AG20443 (cell line): ENCODE measurements at places on chromosomes 2 and 18.
A peak's percentile ranks its signal among the peaks of the same experiment; 100 is the strongest.

GRCh38 chr2:231181860-231182512 is 16.4 kb upstream of the ARMC9 start:
- peak; percentile 77 for DNase-seq

- peak; percentile 36 for DNase-seq
Observed at GRCh38 chr18:11851806-11852337, 659 bp downstream of the CHMP1B start.

DNA sequence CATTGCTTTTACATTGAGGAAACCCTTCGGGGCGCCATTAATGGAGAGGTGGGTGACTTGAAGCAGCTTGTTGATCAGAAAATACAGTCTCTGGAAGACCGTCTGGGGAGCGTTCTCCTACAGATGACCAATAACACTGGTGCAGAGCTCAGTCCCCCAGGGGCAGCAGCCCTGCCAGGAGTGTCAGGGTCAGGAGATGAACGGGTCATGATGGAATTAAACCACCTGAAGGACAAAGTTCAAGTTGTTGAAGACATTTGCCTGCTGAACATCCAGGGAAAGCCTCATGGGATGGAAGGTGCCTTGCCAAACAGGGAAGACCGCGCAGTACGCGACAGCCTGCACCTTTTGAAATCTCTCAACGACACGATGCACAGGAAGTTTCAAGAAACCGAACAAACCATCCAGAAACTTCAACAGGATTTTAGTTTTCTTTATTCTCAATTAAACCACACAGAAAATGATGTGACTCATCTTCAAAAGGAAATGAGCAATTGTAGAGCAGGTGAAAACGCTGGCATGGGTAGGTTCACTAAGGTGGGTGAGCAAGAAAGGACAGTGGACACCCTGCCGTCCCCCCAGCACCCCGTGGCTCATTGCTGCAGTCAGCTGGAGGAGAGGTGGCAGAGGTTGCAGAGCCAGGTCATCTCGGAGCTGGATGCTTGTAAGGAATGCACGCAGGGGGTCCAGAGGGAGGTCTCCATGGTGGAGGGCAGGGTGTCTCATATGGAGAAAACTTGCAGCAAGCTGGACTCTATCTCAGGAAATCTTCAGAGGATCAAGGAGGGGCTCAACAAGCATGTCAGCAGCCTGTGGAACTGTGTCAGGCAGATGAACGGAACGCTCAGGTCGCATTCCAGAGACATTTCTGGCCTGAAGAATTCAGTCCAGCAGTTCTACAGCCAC is 45.0 kb downstream of the EMILIN2 start:
- no peak for DNase-seq

- peak; percentile 85 for DNase-seq
Observed at GRCh38 chr2:133718688-133719201, 150.5 kb upstream of the NCKAP5 start.

DNA sequence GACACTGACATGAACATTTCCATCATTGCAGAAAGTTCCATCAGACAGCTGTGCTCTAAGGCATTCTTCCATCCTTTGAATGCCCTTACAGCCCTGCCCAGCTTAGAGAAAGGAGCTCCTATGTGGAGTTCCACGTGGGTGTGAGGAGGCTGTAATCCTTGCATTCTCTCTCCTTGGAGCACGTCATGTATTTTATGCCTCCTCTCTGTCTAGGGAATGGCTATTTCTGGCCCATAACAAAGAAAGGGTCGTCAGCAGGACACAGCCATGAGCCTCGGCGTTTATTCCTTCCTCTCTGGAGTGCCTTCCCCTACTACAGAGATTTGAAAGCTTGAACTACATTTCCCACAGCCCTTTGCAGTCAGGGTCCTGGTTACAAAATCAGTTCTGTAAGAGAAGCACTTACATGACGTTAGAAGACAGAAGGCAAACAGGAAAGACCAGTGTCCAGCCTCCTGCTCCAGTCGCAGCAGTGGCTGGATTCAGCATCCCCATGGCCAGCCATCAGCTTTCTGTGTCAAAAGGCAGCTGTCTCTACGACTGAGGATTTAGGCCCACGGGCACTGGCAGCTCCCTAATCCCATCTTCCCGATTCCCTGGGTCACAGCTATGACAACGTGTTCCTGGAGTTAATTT is 234.9 kb downstream of the TFCP2L1 start:
- DNase-seq = no peak

- DNase-seq = no peak
Observed at GRCh38 chr2:209424781-209425470, 1.1 kb downstream of the MAP2 start.

DNA sequence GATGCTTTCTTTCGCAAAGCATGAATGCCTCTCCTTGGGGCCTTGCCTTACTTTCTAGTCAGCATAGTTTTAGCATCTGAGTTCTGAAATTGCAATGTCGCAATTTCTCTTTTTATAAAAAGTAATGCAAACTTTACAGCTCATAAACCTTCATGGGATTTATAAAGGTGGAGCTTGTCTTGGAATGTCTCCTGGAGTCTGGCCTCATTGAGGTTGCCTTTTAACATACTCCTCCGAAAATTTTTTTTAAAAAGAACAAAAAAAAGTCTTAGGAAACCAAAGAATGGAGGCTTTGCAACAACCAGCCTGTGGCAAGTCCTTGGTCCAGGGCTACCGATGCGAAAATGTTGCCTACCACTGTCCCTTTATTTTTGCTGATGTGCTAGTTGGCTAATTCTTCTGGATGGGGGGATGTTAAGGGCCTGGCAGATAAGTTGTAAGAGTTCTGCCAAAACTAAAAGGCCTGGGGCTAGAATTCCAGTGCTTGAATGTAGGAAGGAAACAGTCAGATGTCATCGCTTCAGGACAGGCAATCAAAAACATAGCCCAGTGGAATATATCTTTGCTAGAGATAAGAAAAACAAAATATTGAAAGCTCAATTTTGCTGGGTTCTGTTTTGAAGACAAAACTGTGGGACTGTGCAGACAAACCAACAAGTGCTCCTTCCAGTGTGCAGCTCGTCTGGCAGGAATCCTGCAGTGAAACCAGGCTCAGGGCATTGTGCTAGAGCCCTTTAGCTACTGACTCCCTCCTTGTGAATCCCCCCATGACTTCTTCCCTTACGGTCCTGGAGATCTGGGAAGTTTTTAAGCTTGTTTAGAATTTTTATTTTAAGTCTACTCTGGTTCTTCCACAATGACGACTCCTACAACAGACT is 213.0 kb downstream of the PIEZO2 start:
- peak; percentile 20 for DNase-seq

DNA sequence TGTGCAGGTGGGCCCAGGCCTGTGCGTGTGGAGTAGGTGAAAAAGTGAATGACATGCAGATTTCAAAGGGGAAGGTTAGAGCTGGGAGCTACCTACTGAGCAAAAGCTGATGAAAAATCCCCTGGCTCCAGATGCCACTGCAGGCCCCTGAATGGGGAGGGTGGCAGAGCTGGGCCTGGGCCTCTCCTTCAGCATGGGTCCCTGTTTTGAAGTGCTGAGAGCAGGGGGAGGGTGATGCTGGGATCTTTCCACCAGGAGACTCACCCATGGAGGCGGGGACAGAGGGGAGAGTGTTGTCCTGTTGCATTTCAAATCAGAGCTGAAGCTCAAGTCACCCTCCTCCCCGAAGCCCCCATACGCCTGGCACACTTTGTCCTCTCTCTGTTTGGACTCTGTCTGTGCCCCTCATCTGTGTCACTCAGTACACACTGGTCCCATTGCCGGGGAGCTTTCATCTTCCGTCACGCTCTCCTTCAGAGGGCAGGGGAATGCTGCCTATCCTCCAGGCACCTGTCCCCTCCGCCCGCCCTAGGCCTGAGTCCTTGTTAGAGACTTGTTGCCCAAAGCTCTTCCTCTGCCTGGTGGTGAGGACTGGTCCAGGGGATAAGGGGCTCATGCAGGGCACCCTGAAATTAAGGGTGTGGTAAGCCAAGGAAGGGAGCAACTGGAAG is 206.6 kb downstream of the HAUS1 start:
- DNase-seq = no peak

GRCh38 chr18:36572135-36572856 is 256.5 kb downstream of the TPGS2 start:
- DNase-seq = peak; percentile 72

- DNase-seq = no peak
Observed at GRCh38 chr2:75390169-75390568, 170.6 kb downstream of the EVA1A start.

DNA sequence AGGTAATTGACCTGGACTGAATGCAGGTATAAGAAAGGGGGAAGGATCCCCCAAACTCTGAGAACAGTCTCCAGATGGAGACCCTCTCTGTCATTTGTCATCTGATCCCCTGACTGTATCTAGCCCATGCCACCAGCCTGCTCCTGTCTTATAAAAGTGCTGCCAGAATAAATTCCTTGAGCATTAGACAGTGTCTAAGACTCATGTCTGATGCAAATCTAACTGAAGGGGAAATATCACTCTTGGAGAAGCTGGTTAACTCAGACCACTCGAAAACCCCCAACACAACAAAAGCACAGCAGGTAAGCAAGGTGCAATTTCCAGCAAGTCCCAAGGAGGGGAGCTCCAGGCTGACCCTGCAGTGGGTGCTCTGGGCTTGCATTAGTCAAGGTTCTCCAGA is 40.9 kb upstream of the KDM3A start:
- DNase-seq = no peak

DNA sequence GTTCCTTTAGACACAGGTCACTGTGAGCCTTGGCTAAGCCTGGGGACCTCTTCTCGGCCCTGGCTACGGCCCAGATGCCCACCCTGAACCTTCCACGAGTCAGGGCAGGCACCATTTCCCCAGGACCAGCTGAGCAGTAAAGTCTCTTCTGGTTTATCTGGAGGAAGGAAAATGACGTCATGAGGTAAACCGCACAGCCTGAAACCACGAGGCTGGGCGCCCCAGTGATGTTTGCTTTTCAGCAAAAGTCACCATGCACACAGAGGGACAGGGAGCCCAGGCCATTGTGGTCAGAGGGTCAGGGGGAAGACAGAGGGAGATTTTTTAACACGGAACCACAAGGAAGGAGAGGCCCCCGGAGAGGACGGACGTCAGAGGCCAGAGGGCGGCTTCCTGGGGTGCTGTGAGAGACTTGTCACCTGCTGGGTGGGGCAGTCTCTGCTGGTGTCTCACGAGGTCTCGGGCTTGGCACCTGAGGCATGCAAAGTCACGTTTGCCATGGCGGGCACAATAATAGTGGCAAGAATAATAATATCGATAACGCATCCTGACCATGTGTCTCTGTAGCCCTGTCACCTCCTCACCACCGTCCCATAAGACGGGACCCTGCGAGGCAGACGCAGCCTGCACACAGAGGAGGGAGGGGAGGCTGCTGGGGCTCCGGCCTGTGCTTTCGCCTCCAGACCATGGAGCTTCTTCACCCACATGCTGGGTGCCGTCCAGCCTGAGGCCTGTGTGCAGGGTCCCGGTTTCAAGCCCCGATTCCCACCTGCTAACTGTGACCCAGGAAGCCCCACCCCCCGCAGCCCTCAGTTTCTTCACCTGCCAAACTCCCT is 33.2 kb upstream of the FOSL2 start:
- no peak for DNase-seq

GRCh38 chr2:128395640-128396499 is 77.2 kb upstream of the HS6ST1 start:
- DNase-seq = peak; percentile 39

- no peak for DNase-seq
Observed at GRCh38 chr2:164009756-164010337, 274.0 kb upstream of the FIGN start.

DNA sequence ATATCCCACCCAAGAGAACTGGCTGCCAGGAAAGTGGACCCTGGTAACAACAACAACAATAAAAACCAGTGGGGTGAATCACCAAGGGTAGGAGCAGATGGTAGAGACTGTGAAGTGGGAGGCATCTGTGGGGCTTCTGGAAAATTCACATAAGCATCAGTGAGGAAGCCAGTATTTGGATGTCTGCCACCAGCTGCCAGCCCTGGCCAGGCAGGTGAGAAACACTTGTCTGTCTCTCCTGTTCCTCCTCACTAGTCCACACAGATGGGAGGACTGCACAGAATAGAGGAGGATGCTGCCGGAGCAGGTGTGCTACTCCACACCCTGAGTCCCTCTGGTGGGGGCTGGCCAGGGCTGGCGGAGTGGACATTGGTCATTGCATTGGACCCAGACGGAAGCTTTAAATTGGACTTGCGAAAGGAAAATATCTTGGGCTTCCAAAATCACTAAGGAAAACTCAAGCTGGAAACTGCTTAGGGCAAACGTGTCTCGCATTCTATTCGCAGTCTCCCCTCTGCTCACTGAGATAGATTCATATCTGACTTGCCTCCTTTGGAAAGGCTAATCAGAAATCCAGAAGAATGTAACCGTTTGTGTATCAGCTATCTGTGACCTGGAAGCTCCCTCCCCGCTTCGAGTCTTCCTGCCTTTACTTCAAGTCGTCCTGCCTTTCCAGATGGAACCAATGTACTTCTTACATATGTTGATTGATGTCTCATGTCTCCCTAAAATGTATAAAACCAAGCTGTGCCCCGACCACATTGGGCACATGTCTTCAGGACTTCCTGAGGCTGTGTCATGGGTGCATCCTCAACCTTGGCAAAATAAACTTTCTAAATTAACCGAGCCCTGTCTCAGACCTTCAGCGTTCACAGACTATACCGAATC is 69.1 kb downstream of the NAB1 start:
- no peak for DNase-seq

DNA sequence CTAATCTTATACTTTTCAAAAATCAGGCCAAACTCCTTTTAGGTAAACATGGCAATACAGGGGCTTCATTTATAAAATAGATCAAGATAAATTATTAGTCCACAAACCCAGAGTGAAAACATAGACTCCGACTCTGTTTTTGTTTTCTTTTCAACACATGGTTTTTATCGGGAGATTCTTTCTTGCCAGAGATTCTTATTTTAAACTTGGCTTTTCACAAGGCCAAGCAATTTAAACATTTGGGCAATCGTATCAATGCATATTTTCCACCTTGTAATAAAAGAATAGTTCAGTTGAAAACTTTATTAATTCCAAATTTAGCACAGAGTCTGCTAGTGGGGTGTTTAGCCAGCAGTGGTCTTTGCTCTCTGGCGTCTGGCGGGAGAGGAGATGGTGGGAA is 71.9 kb downstream of the SOX11 start:
- no peak for DNase-seq

DNA sequence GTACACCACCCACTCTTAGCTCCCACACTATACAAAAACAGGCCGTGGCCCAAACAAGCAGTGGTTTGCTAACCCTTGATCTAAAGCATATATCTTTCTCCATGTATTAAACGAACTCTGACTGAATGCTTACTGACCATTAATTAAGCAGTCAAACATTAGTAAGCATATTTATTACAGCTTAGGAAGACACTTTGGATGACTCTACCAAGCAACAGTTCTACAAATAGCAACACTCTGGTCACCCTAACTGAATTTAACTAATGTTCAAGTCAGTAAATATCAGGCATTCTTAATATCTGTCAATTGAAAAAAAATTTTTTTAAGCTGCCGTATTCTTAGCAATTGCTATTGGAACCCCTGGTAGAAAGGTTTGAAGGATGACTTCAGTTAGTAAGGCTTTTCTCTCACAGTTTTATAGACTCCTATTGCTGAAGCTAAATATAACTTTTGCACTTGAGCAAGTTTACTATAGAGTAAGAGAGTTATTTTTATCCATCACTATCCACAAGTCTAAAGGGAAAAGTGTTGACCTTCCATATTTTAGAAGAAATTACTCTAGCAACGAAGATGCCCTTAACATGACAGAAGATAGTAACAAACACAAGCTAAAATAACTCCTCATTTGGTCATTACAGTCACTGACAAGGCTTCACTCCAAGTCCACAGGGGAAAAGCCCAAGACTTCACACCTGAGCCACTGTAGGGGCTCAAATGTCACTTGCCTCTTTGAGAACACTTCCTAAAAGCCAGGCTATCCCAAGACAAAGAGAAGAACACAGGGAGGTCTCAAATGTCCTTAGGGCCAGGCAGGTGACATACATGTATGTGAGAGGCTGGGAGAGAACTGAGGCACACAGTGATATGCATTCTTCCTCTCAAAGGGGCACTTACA is 74.4 kb downstream of the RTN4 start:
- DNase-seq = no peak
